HepG2 (cell line): ENCODE measurements at places on chromosomes 5 and 9. TPM values are rescaled to one million over a fixed set of nuclear protein-coding genes. Genes with fewer than 3 reads are reported as not detected.
A peak's percentile ranks its signal among the peaks of the same experiment; 100 is the strongest.

MEF2C gene
- total RNA-seq = 0.02 TPM in 1 of 2 replicates, not detected in the other

C1QTNF3 gene
- 1.8 and 3.3 TPM in 2 replicates for total RNA-seq

MYOT gene
- not detected in 2 replicates for total RNA-seq

IARS1 gene
- 185 and 277 TPM in 2 replicates for total RNA-seq

SLU7 gene
- 39.2 and 52.6 TPM in 2 replicates for total RNA-seq

DNA sequence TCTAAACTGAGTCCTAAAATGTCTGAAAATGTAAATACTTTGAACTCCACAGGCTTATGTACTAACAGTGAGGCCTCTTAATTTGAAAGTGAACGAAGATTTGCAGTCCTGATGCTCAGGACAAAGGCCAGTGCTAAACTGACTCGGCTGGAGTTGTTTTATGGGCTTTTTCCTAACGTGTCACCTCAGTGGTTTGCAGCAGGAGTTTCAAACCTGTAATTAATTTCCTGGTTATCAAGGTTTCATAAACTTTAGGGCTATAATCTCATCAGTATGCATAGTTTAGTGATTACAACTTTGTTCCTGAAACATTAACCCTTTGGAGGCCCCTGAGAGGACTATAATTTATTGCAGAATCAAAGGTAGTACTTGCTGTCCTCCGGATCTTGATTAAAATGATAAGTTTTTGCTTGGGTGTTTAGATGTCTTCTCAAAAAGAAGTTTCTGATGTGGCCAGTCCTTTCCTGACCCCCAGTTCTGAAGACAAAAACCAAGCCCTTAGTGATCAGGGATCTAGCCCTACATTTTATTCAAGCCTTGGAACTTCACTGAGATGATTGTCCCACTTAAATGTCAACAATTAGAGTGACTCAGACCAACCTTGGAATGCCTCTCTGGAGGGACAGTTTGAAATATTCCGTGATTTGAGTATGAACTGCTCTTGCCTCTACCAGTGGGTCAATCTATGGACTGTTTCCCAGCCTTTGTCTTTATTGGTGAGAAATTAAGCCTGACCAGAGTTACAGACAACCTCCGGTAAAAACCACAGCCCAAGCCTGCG lies 11.1 kb upstream of the S100Z start:
- no peaks in the 10 kb centered on the region for H3K4me1 ChIP-seq
- 0 out of 2 replicates have a peak, but pooled peaks cover 1% of the 10 kb centered on the region for H3K36me3 ChIP-seq
- no peak overlapping the region for H3K4me3 ChIP-seq
- peak; percentile 15 for DNase-seq

GRCh38 chr9:119789987-119790386 lies 420.8 kb upstream of the BRINP1 start:
- H3K4me3 ChIP-seq = no peak overlapping the region
- no peak overlapping the region for H3K27ac ChIP-seq
- no peaks in the 10 kb centered on the region for H3K36me3 ChIP-seq
- H3K27me3 ChIP-seq = no peaks in the 10 kb centered on the region

DNA sequence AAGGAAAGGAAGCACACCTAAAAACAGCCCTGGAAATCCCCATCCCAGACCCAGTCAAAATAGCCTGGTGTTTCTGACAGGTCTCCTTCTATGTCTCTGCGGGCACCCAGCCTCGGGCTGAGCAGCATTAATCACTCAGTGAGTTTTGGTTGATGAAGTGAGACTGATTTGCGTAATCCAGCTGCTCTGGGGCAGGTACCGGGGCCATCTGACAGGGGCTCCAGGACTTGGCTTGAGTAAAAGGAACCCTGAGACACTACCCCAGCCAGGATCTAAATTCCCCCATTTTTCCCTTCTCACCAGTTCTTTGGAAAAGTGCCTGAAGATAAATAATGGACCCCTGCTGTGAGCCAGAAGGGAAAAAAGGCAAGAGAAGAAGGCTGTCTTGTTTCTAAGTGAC lies 596 bp downstream of the SLC28A3 start:
- H3K36me3 ChIP-seq = no peaks in the 10 kb centered on the region
- 0 out of 3 replicates have a peak, but pooled peaks cover 4% of the 10 kb centered on the region for H3K27me3 ChIP-seq
- no peak overlapping the region for H3K27ac ChIP-seq
- DNase-seq = no peak
- no peak overlapping the region for H3K4me3 ChIP-seq

DNA sequence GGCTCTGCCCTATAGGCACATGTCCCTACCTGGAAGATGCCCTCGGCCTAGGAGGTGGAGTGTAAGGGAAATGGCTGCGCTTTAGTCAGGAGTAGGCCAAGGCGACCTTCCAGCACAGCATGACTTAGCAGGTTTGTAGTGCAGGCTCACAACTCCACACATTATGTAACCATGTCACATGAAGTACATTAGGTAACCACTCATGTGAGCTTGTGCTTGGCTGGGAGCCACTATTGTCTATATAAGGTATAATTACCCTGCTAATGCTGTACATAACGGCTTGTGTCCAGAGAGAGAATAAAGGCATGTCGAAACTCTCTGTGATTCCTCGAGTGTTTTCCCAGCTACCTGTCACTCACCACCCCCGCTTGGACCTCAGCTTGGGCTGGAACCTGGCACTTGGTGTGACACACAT lies 74.9 kb downstream of the CAMK4 start:
- H3K36me3 ChIP-seq = no peaks in the 10 kb centered on the region
- no peak overlapping the region for H3K27ac ChIP-seq
- no peaks in the 10 kb centered on the region for H3K4me1 ChIP-seq
- peak; percentile 4 for DNase-seq
- no peaks in the 10 kb centered on the region for H3K27me3 ChIP-seq

GRCh38 chr5:6365977-6366590 lies 12.3 kb downstream of the MED10 start:
- H3K27me3 ChIP-seq = no peaks in the 10 kb centered on the region
- no peak for DNase-seq
- H3K4me1 ChIP-seq = no peaks in the 10 kb centered on the region
- no peak overlapping the region for H3K27ac ChIP-seq

DNA sequence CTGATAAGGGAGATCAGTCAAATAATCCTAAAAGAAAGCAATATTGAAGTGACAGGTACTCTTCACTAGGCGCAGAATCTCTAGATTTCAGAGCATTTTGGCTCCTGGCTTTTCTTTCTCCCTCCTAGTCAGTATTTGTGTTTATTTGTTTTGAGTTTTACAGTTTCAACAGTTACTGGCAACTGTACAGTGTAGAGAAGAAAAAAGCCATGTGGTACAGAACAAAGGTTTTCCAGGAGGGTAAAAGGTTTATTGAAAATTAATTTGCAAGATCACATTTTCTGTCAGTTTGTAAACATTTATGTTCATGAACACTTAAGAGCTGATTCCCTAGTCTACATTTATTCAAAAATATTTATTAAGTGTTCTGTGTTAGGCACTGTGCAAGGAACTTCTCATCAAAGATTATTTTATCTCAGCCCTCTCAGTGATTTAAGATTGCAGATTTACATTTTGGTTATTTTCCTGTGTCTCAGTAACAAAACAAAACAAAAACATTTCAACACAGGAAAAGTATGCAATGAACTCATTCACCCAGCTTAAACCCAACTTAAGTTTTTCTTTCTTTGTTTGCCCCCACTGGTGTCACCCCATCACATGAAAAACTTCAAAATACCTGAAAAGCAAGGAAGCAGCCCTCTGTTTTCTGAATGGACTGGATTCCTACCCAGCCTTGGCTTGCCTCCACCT lies 12.9 kb downstream of the MINAR2 start:
- H3K36me3 ChIP-seq = no peaks in the 10 kb centered on the region
- no peak overlapping the region for H3K4me3 ChIP-seq
- H3K27ac ChIP-seq = no peak overlapping the region
- DNase-seq = no peak
- H3K27me3 ChIP-seq = no peaks in the 10 kb centered on the region
- H3K4me1 ChIP-seq = no peaks in the 10 kb centered on the region

DNA sequence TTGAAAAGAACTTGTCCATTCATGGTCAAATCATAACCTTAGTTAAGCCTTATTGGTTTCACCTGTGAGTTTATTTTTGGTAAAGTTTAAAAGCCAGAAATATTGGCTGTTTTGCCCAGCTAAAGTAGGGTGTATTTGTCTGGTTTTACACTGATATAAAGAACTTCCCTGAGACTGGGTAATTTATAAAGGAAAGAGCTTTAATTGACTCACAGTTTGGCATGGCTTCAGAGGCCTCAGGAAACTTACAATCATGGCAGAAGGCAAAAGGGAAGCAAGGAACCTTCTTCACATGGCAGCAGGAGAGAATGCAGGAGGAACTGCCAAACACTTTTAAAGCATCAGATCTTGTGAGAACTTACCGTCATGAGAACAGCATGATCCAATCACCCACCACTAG lies 55.3 kb downstream of the JAKMIP2 start:
- no peaks in the 10 kb centered on the region; the same call in 1 of the 2 replicates for H3K27me3 ChIP-seq
- DNase-seq = no peak
- H3K4me1 ChIP-seq = no peaks in the 10 kb centered on the region
- H3K36me3 ChIP-seq = no peaks in the 10 kb centered on the region

DNA sequence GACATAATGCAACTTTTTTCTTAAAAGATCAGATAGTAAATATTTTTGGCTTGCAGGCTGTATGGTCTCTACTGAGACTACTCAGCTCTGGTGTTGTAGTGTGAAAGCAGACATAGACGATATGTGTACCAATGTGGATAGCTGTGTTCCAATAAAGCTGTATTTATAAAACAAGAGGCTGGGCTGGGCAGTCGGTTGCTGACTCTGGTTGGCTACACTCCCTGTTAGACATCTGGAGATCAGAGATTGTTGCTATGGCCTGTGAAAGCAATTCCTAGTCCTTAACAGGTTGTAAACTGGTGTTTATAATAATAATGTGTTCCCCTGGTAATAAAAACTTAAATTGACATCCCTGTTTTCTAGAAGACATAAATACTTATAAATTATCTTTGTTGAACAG lies 24.4 kb upstream of the SCAMP1 start:
- H3K36me3 ChIP-seq = no peaks in the 10 kb centered on the region
- no peak overlapping the region for H3K4me3 ChIP-seq
- peaks cover 25% of the 10 kb centered on the region for H3K4me1 ChIP-seq
- no peak overlapping the region for H3K27ac ChIP-seq
- no peak for DNase-seq

DNA sequence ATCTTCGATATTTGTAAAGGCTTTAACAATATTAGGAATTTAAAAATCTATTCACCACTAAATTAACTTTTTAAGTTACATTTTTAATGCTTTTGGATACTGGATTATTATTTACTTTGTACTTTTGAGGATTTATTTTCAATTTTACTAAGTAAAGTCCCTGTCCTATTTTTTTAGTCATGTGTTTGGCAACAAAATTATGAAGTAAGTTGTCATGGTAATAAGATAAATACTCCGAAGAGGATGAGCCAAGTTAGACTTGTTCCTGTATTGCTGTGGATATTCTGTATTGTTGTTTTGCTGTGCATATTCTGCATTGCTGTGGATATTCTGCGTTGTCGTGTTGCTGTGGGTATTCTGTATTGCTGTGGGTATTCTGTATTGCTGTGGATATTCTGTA lies 210.1 kb downstream of the MTRR start:
- DNase-seq = no peak
- H3K27ac ChIP-seq = no peak overlapping the region
- no peaks in the 10 kb centered on the region for H3K4me1 ChIP-seq
- H3K4me3 ChIP-seq = no peak overlapping the region
- no peaks in the 10 kb centered on the region for H3K36me3 ChIP-seq

GRCh38 chr5:73652391-73652790 lies 26.4 kb downstream of the ARHGEF28 start:
- H3K4me1 ChIP-seq = peaks cover 60% of the 10 kb centered on the region
- no peak overlapping the region for H3K4me3 ChIP-seq
- H3K27ac ChIP-seq = no peak overlapping the region

DNA sequence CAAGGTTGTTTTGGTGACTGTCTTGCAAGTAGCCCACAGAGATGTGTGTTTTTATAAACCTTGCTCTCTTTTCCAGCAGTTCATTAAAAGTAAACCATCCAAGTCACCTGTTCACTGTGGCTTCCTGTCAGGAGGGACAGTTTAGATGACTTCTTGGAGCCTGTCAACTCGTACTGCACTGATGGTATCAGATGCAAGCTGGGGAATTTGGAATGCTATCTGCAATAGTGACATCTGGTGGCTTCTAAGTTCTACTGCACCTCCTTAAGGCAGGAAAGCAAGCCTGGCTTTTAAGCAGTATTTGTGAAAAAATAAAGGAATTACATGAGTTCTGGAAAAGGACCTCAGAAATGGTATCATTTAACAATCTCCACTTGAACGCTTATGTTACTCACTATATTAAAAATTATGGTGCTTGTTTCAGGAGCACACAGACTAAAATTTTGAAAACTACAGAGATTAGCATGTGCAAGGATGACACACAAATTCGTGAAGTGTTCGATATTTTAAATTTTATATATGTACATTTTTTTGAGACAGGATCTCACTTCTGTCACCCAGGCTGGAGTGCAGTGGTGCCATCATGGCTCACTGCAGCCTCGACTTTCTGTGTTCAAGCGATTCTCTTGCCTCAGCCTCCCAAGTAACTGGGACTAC lies 164.0 kb downstream of the TTC39B start:
- H3K4me1 ChIP-seq = no peaks in the 10 kb centered on the region
- peak; percentile 50 for DNase-seq
- H3K36me3 ChIP-seq = no peaks in the 10 kb centered on the region
- no peak overlapping the region for H3K4me3 ChIP-seq
- 0 out of 2 replicates have a peak, but pooled peaks cover 2% of the 10 kb centered on the region for H3K27me3 ChIP-seq
- no peak overlapping the region for H3K27ac ChIP-seq

- H3K36me3 ChIP-seq = peaks cover 10% of the 10 kb centered on the region
- H3K27me3 ChIP-seq = no peaks in the 10 kb centered on the region
- no peak for DNase-seq
- H3K4me3 ChIP-seq = no peak overlapping the region
- H3K4me1 ChIP-seq = peaks cover 14% of the 10 kb centered on the region
Observed at GRCh38 chr5:52893105-52893504, 96.0 kb upstream of the ITGA2 start.

- H3K27me3 ChIP-seq = no peaks in the 10 kb centered on the region
- no peaks in the 10 kb centered on the region for H3K4me1 ChIP-seq
- H3K4me3 ChIP-seq = no peak overlapping the region
- H3K36me3 ChIP-seq = peaks cover 65% of the 10 kb centered on the region
Observed at GRCh38 chr5:96794757-96795156, 13.0 kb downstream of the ERAP1 start.

GRCh38 chr5:174022384-174023095 lies 23.0 kb upstream of the NSG2 start:
- H3K4me1 ChIP-seq = peaks cover 8% of the 10 kb centered on the region
- no peaks in the 10 kb centered on the region for H3K36me3 ChIP-seq
- H3K27me3 ChIP-seq = no peaks in the 10 kb centered on the region; the same call in 2 of the 3 replicates
- no peak for DNase-seq
- no peak overlapping the region for H3K4me3 ChIP-seq
- H3K27ac ChIP-seq = no peak overlapping the region

GRCh38 chr5:175471196-175471595 lies 7.2 kb upstream of the SFXN1 start:
- no peaks in the 10 kb centered on the region for H3K36me3 ChIP-seq
- peaks cover 31% of the 10 kb centered on the region for H3K4me1 ChIP-seq
- H3K27me3 ChIP-seq = peaks cover 34% of the 10 kb centered on the region
